ENCODE measurements at places on chromosomes 3 and 15.

DNA sequence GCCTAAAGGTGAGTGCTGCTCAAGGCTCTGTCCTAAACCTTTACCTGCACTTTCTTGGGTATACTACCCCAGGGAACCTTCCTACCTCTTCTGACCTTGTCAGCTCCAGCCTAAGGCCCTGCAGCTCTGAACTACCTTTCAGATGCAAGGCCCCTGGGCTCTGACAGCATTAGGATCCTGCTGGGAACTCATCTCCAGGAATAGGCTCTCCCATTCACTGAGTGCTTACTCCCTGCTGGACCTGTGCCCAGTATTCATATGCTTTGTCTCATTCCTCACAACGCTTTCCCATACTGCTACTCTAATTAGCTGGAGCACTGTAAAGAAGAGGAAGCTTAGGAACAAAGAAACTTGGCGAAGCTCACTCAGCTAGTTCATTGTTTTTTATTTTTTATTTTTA lies 53.8 kb upstream of the RAB6B start:
- no peak for DNase-seq

- no peak for DNase-seq
These were observed 23.5 kb downstream of the ANP32A start for GRCh38 chr15:68797191-68797590.

DNA sequence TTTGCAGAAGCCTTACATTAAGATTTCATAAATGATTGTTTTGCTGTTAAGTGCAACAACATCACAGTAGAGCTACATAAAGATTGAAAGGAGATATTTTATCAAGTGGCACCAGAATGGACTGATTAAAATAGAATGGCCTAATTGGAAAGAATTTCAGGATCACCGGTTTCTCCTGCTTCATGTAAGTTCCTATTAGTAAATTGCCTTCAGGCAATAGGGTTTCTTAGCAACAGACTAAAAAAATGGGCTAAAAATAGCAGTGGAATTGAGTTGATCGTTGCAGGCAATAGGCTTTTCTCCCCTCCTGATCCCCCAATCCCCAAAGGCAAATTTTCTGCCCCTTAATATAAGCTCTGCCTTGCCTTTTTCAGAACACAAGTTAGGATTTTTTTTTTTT lies 917 bp downstream of the LNP1 start:
- DNase-seq, result no peak

DNA sequence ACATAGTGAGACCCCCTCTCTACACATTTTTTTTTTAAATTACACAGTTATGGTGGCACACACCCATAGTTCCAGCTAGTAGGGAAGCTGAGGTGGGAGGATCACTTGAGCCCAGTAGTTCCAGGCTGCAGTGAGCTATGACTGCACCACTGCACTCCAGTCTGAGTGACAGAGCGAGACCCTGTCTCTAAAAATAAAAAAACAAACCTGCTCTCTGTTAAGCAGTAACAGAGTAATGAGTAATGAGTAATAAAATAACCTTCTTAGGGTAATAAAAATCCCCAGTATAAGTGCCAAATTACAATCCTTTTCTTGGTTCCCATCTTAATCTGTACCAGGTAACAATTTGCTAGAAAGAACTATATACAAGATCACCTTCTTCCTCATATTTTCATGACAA lies 65.9 kb upstream of the PLXND1 start:
- DNase-seq, result no peak

DNA sequence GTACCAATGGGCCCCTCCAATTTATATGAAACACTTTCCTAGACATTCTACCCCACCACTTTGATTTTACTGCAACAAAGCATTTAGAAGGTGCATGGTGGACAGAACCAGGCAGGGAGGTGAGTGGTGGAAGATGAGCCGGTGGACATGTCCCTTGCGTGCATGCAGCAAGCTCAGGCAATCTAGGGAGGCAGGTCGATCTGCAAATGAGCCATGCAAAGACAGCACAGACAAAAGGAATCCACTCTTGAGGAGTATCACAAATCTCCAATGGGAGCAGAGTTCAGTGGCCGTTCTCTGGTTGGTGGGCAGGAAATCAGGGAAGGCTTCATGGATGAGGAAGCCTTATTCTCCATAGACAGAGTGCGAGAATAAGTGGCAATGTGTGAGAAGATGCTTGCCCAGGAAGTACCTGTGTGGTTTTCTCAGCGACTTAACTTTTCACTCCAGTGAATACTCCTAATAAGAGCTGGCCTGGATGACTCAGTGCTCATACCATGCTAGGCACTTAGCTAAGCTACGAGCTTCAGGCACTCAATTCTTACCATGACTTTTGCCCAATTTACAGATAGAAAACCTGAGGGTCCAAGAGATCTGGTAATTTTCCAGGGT lies 152.5 kb downstream of the FOXP1 start:
- no peak for DNase-seq

- DNase-seq, result no peak
These were observed 226.0 kb downstream of the SNRPN start for GRCh38 chr15:25180606-25181292.

DNA sequence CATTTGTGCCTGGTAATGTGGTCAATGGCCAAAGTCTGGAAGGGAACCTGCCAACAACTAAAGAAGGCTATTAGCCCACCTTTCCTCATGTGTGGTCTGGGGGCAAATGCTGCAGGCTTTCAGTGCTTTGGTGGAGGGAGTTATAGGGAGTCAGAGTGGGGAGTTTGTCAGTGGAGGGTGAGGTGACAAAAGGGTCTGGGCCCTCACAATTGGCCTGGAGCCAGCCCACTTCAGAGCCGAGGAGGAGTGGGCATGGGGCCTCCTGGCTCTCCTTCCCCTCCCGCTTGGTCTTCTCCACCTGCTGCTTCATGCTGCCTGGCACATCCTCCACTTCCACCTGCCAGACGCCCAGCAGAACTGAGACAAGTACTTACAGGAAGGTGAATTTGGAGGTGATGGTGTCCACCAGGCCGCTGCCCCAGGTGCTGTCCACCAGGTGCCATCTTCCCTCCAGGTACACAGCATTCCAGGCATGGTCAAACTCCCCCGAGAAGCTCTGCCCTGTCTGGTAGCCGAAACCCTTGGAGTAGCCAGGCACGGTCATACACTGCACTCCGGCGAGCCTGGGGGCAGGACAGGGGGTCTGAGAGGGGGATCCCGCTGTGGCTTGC lies 40.9 kb downstream of the KY start:
- no peak for DNase-seq
